ENCODE measurements at places on chromosomes 5 and 9.

GRCh38 chr5:42636946-42637345 lies 119.7 kb upstream of the CCDC152 start:
- no peak for DNase-seq

GRCh38 chr5:20524991-20525529 lies 537.1 kb upstream of the CDH18 start:
- DNase-seq = no peak

- DNase-seq = no peak
Measured at GRCh38 chr9:89534515-89535287, 36.8 kb upstream of the SEMA4D start.

GRCh38 chr9:93252116-93252780 lies 68.3 kb downstream of the WNK2 start:
- no peak for DNase-seq

GRCh38 chr5:112822456-112822855 lies 38.6 kb upstream of the SRP19 start:
- no peak for DNase-seq

- DNase-seq = no peak
Measured at GRCh38 chr5:128305341-128305740, 221.8 kb downstream of the SLC12A2 start.

DNA sequence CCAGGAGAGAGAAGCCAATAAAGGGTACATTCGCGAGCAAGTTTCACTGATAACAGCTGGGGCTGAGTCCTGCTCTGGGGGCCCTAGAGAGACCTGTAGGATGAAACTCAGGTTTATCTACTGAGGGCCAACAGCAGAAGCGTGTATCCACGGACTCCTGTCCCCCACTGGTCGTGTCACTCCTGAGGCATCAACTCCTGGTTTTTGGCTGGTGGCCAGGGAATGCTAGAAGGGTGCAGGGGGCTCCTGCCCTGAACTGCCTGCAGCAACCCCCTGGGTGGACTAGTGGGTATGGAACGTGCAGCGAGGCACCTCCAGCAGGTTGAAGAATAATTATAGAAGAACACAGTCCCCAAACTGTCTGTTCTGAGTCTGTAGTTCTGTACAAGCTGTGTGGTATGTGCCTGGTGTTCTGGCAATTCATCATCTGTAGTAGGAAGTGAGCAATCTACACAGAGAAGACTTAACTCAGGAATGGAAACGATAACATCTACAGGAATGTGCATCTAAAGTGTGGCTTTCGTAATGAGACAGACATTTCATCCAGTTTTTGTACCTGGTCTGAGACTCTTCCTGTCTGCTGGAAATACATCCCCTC lies 64.5 kb upstream of the GNA14 start:
- no peak for DNase-seq

GRCh38 chr5:166551384-166551783 lies 1740.1 kb upstream of the WWC1 start:
- DNase-seq = no peak

DNA sequence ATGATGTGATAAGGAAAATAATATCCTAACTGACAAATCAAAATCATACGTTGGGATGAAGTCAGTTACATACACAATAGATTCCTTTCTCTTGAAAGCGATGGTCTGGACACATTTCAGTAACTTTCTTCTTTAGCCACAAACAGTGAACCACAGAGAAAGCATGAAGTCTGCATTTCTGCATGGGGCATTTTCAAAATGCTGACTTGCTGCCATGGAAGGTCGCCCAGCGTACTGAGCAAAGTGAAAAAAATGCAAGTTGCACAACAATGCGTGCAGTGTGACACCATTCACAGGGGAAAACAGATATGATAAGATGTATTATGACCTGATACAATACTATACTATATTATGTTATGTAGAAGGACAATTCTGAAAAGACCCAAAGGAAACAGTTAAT lies 146.3 kb downstream of the SNX18 start:
- DNase-seq = no peak

DNA sequence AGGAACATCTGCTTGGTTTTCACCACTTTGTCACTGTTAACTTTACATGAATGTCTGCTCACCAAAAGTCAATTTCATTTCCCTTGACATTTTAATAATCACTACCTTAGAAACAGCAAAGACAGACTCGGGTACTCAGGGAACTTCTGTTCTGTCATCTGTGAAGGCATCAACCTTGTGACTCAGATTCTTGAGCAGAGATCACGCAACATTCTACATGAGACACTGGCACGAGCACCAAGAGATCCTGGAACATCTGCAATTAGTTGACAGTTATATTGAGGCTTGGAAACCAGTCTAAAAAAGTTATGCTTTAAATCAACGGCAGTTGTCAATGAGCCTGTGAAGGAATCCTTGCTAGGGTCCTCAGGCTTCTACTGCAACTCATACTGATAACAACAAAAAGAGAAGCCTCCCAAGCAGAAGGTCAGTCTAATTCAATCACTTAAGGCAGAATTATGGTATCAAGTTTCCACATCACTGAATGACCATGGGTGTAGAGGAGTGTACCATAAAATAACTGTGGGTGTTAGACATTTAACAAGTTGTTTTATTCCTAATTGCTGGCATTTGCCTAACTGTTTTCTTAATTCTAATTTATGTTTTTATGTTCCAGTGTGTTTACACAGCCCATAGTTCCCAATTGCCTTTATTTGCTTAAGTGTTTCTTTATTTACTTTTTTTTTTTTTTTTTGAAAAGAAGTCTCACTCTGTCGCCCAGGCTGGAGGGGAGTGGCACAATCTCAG lies 3.3 kb upstream of the PBX3 start:
- peak; percentile 49 for DNase-seq

DNA sequence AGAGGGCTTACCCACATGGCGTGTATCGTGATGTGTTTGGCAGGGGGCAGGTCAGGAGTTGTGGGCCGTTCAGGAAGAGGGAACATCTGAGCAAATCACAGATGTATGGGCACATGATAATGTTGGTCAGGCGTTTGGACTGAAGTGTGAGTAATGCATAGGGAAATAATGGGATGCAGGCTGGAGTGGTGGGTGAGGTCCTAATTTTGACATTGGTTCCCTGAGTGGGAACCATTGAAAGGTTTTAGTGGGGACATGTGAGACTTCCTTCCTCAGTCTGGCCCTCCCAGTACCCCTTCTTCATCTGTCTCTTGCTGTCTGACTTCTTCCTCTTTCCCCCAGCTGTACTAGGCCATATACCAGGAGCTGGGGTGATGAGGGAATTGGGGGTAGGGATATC lies 7.6 kb downstream of the OTULIN start:
- DNase-seq = no peak

GRCh38 chr9:107175041-107175440 lies 108.0 kb upstream of the RAD23B start:
- DNase-seq = no peak
